ENCODE measurements at places on chromosomes 11 and 22.

DNA sequence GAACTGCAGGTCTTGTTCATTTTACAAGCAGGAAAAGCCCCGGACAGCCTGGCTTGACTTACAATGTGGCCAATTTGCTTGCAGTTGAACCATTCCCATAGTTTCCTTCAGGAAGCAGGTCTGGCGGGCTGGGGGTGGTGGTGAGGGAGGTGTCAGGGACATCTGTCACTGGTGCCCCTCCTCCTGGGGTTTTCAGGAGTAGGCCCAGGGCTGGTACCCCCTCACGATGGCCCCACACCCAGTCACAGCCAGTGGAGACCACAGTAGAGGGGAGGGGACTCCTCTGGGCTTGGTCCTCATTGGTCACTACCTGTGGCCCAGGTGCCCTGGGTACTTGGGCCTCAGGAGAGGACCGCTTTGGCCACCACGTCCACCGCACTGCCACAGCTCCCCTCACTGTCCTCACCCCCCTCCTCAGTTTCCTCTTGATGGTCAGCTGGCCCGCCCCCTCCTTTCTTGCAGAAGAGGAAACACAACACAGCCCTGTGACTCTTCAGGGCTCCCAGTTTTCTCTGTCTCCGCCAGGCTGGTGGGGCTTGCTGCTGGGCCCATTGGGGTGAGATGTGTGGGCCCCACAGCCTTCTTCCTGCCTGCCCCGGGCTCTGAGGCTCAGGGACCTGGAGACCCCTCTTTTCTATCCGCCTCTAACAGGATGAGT, 39.8 kb upstream of the SHISAL1 start:
- DNase-seq, result no peak

- no peak for DNase-seq
Measured at GRCh38 chr11:20134991-20135736, 25.1 kb downstream of the DBX1 start.

DNA sequence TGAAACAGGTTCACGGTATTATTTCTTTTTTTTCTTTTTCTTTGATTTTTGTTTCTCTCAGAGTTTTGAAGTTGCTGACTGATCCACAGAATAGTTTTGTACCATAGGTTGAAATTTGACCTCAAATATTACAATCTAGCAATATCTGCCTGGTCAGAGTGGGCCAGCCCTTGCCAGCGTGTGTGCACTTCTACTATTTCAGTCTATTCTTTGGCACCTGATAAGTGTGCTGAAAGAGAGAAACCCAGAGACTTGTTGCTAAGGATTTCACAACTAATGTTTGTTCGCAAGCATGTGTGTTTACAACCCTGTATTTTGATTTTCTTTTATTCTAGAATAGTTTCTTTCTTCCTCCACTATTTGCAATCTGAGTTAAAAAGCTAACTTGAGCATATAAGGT, 1125.2 kb upstream of the CNTN5 start:
- no peak for DNase-seq

- DNase-seq, result no peak
Measured at GRCh38 chr11:4066910-4067309, 27.7 kb upstream of the RRM1 start.

- no peak for DNase-seq
Measured at GRCh38 chr11:27649800-27650199, 50.5 kb downstream of the BDNF start.

GRCh38 chr11:57424792-57425564, 1.9 kb downstream of the SLC43A3 start:
- no peak for DNase-seq

Measured in iPS-NIHi11 (cell line).